ENCODE measurements at places on chromosomes 16 and 17.

DNA sequence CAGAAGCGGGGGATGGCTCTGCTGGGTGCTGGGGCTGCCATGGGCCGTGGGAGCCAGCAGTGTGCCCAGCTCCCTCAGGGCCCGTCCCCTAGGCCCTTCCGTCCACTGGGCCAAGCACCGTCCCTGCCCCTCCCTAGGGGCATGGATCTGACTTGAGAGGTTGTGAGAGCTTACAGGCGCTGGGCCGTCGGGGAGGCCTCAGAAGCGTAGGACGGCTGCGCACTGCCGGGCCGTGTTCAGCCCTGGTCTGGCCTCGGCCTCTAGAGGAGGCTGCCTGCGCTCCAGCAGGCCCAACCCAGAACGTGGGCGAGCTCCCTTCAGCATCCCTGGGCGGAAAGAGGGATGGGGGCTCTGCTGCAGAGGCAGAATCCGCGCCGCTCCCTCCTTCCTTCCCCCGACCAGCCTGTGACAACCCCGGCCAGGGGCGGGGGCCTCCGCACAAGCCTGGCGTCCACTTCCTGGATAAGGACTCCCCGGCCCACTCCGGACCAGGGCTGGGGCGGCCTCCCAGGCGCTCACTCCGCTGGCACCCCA is 685 bp upstream of the MPG start:
- DNase-seq: no peak

DNA sequence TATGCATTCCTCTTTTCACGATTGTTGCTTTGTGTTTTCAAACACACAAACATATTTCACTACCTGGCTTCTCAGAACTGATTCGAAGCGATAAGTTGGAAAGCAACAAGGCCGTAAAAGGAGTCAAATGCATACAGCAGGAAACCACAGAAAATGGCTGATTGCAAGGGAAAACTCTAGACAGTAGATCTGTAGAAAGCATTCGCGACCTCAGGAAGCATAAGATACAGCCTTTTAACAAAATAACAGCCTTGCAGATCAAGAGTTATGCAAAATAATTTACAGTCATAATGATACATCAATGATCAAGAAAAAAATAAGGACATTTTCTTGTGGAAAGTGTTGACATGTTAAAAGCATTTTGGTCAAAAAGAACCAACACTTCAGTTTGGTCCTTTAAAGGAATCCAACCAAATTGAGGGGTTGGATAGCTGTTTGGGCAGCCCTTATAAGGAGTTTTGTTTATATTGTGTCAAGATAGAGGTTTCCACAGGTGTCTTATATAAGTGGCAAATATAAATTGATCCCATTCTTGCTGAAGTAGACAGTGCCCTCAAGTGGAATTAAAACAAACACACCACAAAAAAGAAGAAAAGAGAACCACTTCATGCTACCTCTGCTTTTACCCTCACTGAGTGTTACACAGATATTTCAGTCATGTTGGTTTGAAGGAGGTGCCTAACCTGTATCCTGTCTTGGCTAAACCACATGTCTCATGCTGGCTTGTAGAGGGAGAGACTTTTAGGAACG is 5.5 kb downstream of the CYLD start:
- DNase-seq: no peak

- no peak for DNase-seq
These were observed 48.8 kb upstream of the CACNG5 start for GRCh38 chr17:66786107-66786506.

DNA sequence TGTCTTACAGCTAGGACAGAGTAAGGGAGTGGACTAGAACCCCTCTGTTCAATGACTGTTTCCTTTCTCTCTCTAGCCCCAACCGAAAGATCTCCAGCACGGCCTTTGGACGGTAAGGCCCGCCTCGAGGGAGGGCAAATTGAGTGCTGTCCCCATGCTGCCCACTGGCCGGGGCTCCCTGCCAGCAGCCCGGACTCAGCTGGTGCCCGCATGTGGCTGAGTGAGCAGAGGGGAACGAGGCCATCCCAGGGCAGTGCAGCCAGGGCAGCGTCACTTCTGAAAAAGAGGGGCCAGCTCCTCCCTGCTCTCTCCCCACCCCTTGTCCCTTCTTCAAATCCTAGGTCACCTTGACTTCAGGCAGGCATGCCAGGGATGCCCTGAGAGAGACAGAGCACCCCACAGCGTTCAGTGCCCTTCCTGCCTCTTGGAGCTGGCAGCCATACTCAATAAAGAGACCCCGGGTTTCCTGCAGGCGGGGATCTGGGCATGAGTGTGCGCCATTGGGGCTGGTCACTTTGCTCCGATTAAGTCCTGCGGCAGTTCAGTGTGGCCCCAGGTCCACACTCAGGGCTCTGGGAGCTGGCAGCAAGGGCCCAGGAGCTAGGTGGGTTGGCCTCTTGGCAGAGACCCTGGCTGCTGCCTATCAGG is 130.9 kb downstream of the RAB11FIP4 start:
- DNase-seq: no peak

GRCh38 chr16:22887445-22887844 is 73.5 kb downstream of the HS3ST2 start:
- DNase-seq: no peak

DNA sequence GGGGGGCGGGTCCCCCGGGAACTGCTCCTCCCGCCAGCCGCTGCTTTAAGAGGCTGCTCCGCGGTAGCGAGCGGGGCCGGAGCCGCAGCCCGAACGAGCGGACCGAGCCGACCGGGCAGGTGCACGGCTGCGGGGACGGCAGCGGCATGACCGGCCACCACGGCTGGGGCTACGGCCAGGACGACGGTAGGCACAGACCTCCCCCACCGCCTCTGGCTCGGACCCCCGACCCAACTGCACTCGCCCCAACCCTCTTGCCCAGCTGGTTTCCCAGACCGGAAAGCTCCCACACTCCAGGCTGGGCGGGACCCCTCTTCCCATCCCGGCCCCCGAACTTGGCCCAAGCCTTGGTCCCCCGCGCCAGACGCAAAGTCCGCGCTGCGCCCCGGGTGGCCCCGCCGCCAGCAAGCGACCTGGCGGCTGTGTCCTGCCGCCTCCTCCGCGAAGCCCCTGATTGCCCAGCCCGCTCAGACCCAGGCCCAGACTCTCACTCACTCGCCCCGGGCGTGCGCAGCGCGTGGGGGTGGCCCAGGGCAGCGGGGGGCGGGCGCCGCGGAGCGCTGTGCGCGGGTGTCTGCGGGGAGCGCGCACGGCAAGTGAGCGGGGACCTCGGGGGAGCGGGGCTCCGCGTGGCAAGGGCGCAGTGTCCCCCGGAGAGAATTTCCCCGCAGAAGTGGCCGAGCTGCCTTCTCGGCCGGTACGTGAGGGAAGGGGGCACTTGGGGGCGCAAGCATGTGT is at the start of gene CA7:
TSS of gene CA7 (plus strand) at position 73 of the 738 bp plus-strand sequence. CDS start at position 147, 74 bp downstream.
- no peak for DNase-seq
